Amniotic epithelial cell (primary cell): ENCODE measurements at places on chromosomes 5 and 9.

DNA sequence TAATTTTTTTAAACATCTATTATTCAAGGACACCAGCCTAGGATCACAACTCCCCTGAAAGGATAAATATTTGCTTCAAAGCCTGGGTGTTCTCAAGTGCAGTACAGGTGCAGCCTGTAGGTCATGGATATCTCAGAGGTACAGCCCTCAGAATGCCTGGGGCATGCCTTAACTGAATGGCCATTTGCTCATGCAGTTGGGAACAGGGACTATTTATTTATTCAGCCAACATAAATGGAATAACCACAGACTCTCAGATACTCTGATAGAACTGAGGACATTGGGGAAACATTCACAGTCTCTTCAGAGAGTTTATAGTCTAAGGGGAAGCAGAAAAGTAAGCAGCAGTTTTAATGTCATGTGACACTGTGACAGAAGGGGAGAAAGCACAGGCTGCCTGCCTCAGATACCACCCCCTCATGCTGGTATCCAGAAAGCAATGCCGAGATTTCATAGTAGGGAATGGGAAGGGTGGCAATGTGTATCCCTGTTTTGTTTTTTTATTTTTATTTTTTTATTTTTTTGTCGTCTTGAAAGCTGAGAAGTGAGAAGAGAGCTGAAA, 112.6 kb downstream of the MACIR start:
- no peak for DNase-seq

GRCh38 chr5:119336262-119336661, 19.6 kb upstream of the TNFAIP8 start:
- DNase-seq: no peak

GRCh38 chr5:79093762-79094161, 17.8 kb upstream of the BHMT start:
- no peak for DNase-seq

DNA sequence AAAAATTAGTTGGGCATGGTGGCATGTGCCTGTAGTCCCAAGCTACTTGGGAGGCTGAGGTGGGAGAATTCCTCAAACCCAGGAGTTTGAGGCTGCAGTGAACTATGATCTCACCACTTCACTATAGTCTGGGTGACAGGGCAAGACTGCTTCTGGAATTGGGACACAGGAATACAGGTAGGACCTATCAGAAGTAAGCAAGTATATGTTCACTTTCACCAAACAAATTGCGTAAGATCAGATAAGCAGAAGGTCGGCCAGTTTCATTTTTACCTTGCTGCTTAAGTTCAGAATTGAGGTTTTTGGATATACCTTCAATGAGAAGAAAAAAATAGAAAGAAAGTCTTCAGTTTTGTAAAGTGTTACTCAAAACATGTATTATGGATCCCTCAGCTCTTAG, 171.7 kb downstream of the MAT2B start:
- peak; percentile 2 for DNase-seq

GRCh38 chr9:101034222-101034621, 5.7 kb downstream of the PLPPR1 start:
- no peak for DNase-seq

DNA sequence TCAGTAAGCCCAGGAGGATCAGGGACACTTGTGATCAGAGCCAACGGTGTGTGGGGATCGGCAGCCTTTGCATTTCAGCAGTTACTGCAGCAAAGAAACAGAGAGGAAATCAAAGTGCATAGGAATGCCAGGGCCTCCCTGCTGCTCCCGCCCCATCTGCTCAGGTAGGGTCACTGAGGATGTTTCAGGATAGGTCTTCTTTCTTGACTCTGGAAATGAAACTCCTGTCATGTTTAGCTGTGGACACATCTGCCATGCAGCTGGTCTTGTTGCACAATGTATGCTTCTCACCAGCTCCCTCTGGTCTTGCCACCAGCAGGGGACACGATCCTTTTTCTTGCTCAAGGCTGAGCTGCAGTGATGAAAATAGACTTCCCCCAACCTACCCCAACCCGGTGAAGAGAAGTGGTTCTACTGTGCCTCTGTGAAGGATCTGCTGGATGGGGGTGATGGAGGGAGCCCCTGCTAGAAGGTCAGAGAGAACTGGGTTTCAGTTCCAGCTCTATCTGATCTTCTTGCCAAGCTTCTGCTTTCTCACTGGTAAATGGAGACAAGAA, 185.2 kb upstream of the KLF4 start:
- DNase-seq: no peak

GRCh38 chr5:143014017-143014651, 244.0 kb downstream of the ARHGAP26 start:
- DNase-seq: no peak

DNA sequence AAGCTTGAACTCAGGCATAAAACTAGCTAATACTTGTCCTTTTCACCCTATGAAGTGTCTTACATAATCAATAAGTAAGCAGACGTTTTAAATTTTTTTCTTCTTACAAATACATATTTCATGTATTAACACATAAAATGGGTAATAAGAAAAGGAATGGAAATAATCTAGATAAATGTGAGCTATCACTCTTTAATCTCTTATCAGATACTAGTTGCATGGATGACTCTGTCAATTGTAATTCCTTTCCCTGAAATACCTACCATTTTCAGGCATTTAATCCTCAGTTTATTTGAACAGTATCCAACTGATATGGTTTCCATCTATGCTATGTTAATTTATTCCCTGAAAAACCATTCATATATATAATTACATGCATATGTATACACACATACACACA, 166.0 kb upstream of the RGS7BP start:
- peak; percentile 1 for DNase-seq
